Spinal cord (tissue), 10 donors: ENCODE measurements at places on chromosomes 7 and 10. TPM values are rescaled to one million over a fixed set of nuclear protein-coding genes. Genes with fewer than 3 reads are reported as not detected.

- no peak for DNase-seq
- H3K27ac ChIP-seq, result no peak overlapping the region
- H3K27me3 ChIP-seq, result no peaks in the 10 kb centered on the region
- peaks cover 4% of the 10 kb centered on the region for H3K4me1 ChIP-seq
- H3K4me3 ChIP-seq, result no peak overlapping the region
- H3K36me3 ChIP-seq, result no peaks in the 10 kb centered on the region
These were observed 7.7 kb downstream of the PTN start for GRCh38 chr7:137335814-137336213.

- H3K4me3 ChIP-seq, result no peak overlapping the region
- H3K27me3 ChIP-seq, result no peaks in the 10 kb centered on the region
- peaks cover 3% of the 10 kb centered on the region for H3K4me1 ChIP-seq
- H3K36me3 ChIP-seq, result no peaks in the 10 kb centered on the region
- no peak overlapping the region for H3K27ac ChIP-seq
- DNase-seq, result no peak
These were observed 8.1 kb upstream of the OLAH start for GRCh38 chr10:15035385-15036301.

- H3K36me3 ChIP-seq, result no peaks in the 10 kb centered on the region
- DNase-seq, result no peak
- H3K27ac ChIP-seq, result no peak overlapping the region
- H3K4me3 ChIP-seq, result no peak overlapping the region
- H3K27me3 ChIP-seq, result no peaks in the 10 kb centered on the region
These were observed 32.1 kb upstream of the CALD1 start for GRCh38 chr7:134747326-134747725.

DNA sequence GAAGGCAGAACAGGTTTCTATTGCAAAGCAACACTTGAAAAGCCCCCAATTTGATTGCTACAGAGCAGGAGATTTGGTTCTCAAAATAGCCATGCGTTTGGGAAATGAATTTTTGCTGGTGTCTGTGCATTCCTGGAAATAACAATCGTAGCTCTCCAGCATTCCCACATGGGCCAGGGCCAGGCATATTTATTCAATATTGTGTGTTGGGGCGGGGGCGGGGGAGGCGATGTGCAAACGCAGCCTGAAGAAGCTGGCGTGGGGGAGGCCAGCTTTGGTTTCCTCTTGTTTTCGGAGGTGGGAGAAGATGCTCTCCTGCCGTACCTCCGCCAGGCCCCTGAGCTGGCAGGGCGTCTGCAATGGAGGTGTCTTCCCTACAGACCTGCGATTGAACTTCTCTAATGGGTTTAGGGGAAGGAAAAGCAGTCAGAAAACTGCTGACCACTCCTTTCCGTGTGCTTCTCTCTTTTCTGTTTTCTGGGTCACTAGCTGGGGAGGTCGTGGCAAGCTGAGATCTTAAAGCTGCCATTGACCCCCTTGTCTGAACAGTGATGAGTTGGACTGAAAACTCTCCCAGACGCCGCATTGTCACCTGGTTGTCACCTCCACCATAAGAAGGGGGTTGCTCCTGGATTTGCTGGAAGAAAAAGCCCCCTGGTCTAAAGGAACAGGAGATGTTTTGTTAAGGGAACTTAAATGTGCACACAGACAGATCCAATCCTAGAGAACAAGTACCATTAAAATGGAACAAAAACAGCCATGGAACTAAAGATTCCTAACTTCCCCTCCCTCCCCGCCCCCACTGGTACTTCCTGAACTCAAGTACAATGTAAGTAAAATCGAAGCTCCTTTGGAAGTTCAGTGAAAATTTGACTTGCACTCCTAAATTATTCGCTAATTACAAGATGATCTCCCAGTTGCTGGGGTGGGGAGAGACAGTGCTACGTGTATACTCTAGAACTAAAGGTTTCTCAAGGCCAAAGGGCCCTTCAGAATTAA, 56.4 kb upstream of the HABP2 start:
- no peak overlapping the region for H3K4me3 ChIP-seq
- no peak overlapping the region for H3K27ac ChIP-seq
- peaks cover 18% of the 10 kb centered on the region for H3K4me1 ChIP-seq
- no peaks in the 10 kb centered on the region for H3K36me3 ChIP-seq
- DNase-seq, result no peak

EXOC6 gene
- total RNA-seq, result 46.6 TPM
